Kidney (tissue), 22 donors: ENCODE measurements at places on chromosomes 6 and 20. TPM values are rescaled to one million over a fixed set of nuclear protein-coding genes. Genes with fewer than 3 reads are reported as not detected.

Gene EMILIN3
- total RNA-seq: 0.50 TPM

Gene EDN1
- total RNA-seq: 16.6 TPM

Gene HTR1B
- 1.9 TPM for total RNA-seq

Gene MAS1
- total RNA-seq: not detected

Gene STMN3
- 84.9 TPM for total RNA-seq

Gene TLDC2
- total RNA-seq: 2.3 TPM

Gene GUCA1A
- total RNA-seq: not detected

- H3K36me3 ChIP-seq: no peaks in the 10 kb centered on the region
- H3K4me1 ChIP-seq: no peaks in the 10 kb centered on the region
- no peak for DNase-seq
- no peaks in the 10 kb centered on the region for H3K27me3 ChIP-seq
These were observed 99.3 kb upstream of the PROKR2 start for GRCh38 chr20:5416086-5416485.

- H3K36me3 ChIP-seq: no peaks in the 10 kb centered on the region
- DNase-seq: no peak
- H3K4me3 ChIP-seq: no peak overlapping the region
- H3K27me3 ChIP-seq: no peaks in the 10 kb centered on the region
These were observed 17.2 kb upstream of the HCK start for GRCh38 chr20:32034581-32035425.

DNA sequence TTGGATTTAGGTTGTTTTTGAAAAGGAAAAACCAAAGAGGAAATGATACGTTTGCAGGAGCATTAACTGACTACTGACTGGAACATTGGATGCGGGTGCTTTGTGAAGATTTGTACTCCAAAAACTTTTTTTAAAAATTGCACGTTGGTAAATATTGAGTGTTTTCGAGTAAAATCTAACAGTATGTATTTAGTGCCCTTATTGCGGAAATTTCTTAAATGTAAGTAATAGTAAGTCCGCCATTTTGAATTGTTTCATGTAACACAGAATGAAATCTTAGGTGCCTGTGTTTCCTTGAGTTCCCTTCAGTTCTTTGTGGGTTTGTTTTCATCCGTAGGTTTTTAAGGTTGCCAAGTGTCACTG lies 15.2 kb upstream of the LIN28B start:
- peaks cover 9% of the 10 kb centered on the region for H3K27me3 ChIP-seq
- no peak overlapping the region for H3K4me3 ChIP-seq
- no peak overlapping the region for H3K27ac ChIP-seq
- H3K36me3 ChIP-seq: no peaks in the 10 kb centered on the region

DNA sequence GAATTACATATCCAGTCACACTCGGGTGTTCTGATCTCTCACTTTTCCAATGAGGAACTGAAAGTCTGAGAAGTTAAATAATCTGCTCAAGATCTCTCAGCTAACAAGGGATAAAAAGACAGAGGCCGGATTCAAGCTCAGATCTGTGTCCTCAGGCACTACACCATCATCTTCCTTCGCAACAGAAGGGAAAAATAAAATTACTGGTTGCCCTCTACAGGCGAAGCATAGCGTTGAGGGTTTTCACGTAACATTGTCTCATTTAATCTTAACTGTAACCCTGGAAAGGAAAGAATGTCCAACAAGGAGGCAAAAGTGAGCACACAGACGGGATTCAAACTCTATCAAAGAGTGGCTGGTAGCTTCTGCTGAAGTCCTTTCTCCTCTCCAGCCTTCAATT lies 67.8 kb upstream of the ANKEF1 start:
- no peaks in the 10 kb centered on the region for H3K4me1 ChIP-seq
- no peak overlapping the region for H3K27ac ChIP-seq
- no peaks in the 10 kb centered on the region for H3K27me3 ChIP-seq
- no peaks in the 10 kb centered on the region for H3K36me3 ChIP-seq

DNA sequence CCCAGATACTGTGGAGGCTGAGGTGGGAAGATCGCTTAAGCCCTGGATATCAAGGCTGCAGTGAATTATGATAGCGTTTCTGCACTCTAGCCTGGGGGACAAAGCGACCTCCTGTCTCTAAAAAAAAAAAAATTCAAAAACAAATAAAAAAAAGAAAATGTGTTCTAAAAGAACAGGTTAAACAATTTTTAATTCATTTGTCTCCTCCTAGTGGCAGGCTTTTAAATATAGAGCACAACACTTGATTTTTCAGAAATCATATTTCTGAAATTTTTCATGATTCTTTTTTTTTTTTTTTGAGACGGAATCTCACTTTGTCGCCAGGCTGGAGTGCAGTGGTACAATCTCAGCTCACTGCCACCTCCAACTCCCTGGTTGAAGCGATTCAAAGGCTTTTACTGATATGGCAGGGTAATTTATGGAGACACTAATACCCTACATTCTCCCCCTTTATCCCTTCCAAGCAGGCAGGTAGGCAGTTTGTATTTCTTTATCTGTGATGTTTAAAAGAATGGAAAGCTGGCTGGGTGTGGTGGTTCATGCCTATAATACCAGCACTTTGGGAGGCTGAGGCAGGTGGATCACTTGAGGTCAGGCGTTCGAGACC lies 8.7 kb upstream of the GTF3C6 start:
- H3K27me3 ChIP-seq: no peaks in the 10 kb centered on the region
- no peaks in the 10 kb centered on the region for H3K4me1 ChIP-seq
- no peaks in the 10 kb centered on the region for H3K36me3 ChIP-seq
- H3K4me3 ChIP-seq: no peak overlapping the region
- no peak overlapping the region for H3K27ac ChIP-seq

DNA sequence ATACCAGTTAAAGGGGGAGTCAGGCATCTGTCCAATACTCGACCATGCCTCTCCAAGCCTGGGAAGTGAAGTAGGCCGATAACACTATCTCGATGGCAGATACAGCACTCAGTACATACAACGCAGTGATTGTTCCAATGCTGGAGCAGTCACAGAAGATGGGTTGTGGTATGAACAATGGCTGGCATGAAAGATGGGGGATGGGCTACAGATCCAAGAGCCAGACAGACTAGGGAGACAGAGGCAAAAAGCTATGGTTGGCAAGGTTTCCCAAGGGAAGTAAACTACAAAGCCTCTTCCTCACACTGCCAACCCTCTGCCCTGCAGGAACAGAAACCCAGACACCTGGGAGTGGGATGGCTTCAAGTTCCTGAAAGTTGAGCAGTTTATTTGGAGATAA lies 19.2 kb downstream of the FKBP1A start:
- H3K27me3 ChIP-seq: no peaks in the 10 kb centered on the region
- H3K4me3 ChIP-seq: no peak overlapping the region
- H3K27ac ChIP-seq: peak overlapping the region; percentile 5
- H3K36me3 ChIP-seq: no peaks in the 10 kb centered on the region
- H3K4me1 ChIP-seq: peaks cover 10% of the 10 kb centered on the region

DNA sequence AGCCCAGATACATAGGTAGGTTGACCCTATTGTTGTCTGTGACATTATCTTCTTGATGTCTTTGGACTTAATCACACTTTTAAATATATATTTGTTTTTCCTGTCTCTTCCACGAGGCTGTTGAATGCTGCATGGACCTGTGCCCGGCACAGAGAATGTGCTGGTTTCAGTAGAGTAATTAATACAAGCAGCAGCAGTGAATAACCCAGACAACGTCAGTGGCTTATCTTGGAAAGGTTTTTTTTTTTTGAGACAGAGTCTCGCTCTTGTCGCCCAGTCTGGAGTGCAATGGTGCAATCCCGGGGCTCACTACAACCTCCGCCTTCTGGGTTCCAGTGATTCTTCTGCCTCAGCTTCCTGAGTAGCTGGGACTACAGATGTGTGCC lies 108.2 kb downstream of the CDH26 start:
- no peak for DNase-seq
- no peak overlapping the region for H3K4me3 ChIP-seq
- H3K27me3 ChIP-seq: no peaks in the 10 kb centered on the region
- no peaks in the 10 kb centered on the region for H3K4me1 ChIP-seq

DNA sequence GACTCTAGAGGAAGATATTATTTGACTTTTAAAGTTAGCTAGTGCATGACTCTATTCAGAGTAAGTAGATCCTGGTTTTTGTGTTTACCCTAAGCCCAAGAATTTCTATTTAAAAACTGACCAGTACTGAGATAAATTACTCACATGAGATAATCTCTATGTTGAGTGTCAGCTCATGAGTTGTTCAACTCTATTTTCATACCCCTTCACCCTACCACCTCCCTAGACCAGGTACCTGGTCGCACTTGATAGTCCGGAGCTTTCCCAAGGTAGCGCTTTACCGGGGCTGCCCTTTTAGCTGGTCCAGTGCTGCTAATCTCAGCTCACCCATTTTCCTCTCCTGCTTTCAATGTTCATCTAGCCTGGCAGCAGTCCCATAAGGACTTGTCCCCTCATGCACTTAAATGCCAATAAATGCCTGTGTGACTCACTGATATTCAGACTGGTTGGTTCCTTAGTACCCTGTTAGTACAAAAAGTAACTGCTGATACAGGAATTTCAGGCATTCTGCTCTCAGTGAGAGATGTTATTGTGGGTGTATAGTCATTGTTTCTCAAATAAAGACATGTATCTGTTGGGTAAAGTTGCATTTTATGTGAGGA lies 503.9 kb downstream of the ADGRB3 start:
- no peak overlapping the region for H3K4me3 ChIP-seq
- no peak overlapping the region for H3K27ac ChIP-seq
- no peaks in the 10 kb centered on the region for H3K27me3 ChIP-seq
- no peaks in the 10 kb centered on the region for H3K4me1 ChIP-seq
- no peaks in the 10 kb centered on the region for H3K36me3 ChIP-seq

GRCh38 chr6:159726255-159726917 lies 920 bp upstream of the WTAP start:
- peaks cover 10% of the 10 kb centered on the region for H3K4me1 ChIP-seq
- no peaks in the 10 kb centered on the region for H3K27me3 ChIP-seq
- peak overlapping the region; percentile 95 for H3K27ac ChIP-seq
- H3K36me3 ChIP-seq: no peaks in the 10 kb centered on the region
- no peak for DNase-seq
